ENCODE measurements at places on chromosomes 5 and 9.

- DNase-seq = peak; percentile 97
Measured at GRCh38 chr5:6158974-6159831, 219.1 kb downstream of the MED10 start.

- no peak for DNase-seq
Measured at GRCh38 chr5:122385808-122386207, 73.8 kb downstream of the SNCAIP start.

DNA sequence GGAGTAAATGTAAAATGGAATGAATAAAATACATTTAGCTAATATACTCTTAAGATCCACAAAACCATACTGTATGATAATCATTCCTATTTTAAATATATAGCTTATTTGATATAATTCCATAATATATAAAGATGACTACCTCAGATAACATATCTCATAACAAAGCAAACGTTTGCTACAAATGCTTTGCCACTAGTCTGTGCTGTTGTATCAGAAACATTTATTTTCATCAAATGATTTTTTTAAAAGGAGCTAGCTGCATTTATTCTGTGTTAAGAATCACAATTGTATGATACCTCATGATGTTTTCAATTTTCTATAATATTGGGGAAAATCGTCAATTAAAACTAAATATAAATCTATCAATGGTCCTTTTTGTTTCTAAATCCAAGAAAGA, 567.2 kb downstream of the PTPRD start:
- no peak for DNase-seq

DNA sequence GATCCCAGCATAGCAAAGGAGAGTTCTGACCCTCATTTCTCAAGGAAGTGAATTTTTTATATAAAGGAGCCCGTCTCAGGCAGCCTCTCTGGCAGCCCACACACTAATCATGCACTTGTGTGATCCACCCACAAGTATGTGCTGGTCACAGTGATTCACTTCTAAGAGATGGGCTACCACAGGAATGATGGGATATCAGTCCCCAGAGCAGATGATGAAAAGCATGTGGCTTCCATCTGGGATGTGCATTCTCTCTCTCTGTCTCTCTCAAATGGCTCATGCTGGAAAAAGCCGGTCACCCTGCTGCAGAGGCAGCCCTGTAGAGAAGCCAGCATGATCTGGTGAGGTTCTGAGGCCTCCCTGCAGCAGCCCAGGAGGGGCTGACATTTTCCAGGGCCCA, 74.2 kb upstream of the ADCY2 start:
- peak; percentile 3 for DNase-seq

DNA sequence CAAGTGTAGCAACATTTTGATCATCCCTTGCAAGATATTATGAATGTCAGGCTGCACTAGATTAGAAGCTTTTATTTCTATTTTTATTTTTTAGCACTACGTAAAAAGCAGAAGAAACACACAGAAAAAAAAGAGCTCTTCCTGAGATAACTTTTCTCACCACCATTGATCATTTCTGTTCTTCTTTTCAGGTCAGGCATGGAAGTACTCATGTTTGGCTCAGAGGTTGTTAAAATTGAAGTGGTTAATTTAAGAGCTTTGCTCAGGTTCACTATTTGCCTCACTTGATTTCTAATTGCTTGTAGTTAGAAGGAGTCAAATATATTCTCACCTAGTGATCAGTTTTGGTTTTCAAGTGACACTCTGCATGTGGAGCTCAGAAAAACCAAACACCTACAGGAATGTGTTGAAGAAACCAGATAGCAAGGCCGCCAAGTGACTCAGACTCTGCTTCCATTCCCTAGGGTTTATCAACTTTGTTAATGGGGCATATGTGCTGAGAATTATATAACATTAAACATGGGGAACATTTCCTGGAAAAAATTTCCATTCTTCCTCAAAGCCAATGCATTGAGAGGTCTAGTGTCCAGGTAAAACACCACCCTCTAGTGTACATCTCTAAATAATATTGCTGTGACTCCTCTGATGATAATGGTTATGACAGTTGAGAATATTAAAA, 679.8 kb downstream of the CETN3 start:
- peak; percentile 45 for DNase-seq
